ENCODE measurements at places on chromosomes 2 and 18.

DNA sequence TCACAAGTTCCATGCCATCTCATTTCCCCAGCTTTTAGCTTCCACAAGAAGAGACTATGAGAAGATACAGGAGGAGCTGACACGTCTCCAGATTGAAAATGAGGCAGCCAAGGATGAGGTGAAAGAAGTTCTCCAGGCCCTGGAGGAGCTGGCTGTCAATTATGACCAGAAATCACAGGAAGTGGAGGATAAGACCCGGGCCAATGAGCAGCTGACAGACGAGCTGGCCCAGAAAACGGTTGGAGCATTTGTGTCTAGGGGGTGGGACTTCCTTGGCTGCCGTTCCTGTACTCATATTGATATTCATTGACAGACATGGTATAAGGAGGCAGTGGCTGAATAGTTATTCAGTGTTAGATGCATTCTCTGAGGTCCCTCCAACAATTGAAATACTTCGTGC is 57.2 kb upstream of the LYPD6B start:
- DNase-seq: no peak

DNA sequence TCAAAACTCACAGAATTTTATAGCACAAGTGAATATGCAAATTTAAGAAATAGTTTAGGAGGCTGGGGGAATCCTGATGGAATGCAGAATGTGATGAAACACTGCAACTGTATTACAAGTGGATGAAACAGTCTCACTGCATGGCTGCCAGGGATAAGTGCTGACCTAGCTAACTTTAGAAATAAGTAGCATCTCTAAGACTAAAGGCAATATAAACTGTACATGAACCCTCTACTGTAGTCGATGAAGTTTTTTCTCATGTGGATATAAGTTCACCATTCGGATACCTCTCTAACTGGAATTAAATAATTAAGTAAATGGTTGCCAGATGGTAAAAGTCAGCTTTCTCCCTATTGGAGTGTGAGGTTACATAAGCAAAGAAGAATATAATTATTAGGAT is 777.8 kb upstream of the RAB6C start:
- DNase-seq: no peak

DNA sequence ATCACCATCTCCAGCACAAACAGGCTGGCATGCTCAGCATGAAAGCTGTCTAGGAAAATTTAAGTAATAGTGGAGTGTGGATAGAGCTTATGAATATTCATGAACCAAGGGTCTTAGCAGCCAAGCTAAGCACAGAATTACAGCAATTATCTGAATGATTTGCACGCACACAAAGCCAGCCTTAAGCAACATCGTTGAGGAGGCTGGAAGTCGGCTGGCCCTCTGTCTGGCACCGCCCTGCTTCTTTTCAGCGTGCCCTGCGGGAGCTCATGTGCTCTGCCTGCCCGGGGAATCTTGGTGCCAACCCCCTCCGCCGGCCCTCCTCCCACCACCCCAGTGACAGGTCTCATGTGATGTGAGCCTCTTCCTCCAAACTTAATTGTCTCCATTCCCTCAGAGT is 540.1 kb downstream of the CMPK2 start:
- DNase-seq: no peak

DNA sequence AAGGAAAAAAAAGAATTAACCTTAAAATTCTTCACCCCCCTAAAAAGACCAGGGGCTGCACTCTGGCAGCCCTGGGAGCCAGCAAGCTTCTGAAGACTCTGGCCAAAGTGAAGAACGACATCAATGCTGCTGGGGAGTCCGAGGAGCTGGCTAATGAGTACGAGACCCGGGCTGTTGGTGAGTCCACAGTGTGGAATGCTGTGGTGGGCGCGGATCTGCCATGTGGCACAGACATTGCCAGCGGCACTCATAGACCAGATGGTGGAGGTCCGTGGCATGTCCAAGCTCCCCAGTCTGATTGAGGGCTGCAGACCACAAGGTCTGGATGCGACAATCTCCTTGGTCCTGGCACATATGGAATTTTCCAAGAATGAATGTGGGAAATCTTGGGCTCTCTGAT is 47.4 kb downstream of the TRPM8 start:
- no peak for DNase-seq

DNA sequence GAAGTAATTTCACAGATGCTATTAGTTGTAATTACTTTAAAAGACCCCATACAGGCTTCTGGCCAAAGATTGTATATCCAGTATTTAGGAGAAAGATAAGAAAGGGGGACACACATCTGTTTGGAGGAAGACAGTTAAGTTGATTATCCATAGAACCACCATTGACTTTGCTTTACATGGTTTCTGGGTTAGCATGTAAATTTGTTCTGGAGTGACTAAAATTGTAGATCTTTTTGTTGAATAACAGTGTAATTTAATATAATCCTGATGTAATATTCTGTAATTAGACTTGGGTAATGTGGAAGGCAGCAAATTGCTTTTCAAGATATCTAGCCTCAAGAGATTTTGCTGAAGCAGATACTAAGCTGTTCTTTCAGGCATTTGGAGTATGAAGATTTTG is 17.2 kb downstream of the COMMD1 start:
- DNase-seq: no peak

DNA sequence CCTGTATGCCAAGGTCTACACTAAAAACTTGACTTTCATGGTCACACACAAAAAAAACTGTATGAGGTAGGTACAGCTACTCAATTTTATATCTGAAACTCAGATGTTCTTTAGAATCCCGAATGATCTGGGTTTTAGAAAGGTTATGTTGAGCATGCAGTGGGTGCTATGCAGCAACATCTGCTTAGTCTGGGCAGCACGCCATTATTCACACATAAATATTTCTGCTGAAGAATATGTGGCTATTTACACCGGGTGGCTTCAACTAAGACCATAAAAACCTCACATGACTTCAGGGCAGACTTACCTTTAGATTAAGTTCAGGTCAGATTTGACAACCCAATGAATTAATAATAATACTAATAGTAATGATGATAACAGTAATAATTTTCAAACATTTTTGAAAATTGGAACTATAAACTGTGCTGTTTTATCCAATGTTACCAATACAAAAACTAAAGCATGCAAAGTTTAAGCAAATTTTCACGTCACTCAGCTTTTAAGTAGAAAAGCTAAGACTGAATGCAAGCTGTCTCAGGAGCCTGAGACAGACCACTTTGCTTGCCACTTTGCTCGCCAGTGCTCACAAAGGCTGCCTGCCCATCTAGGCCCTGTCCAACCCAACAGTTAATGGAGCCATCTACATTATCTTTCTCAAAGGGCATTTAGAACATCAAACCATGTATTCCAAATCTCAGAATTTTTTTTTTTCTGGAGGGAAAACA is 292.0 kb downstream of the CNTNAP5 start:
- no peak for DNase-seq

DNA sequence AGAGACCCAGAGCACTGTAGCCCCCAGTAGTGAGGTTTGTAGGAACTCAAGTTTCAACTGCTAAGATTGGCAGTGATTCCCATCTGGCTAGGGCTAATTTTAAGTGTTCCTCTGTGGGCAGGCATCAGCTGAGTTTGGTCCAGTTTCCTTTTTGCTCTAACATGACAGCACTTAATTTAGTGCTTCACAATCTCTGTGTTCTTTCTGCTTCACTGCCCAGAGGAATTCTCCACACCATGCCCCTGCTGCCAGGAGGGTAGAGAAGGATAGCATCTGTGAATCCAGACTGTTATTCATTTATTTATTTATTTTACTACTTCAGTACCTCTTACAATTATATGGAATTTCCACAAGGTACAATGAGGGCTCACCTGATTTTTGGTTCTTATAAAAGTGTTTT is 549.9 kb upstream of the FSIP2 start:
- no peak for DNase-seq
